ENCODE measurements at places on chromosomes 5 and 9. TPM values are rescaled to one million over a fixed set of nuclear protein-coding genes. Genes with fewer than 3 reads are reported as not detected.

PKD2L2 gene
- total RNA-seq, result not detected

DNA sequence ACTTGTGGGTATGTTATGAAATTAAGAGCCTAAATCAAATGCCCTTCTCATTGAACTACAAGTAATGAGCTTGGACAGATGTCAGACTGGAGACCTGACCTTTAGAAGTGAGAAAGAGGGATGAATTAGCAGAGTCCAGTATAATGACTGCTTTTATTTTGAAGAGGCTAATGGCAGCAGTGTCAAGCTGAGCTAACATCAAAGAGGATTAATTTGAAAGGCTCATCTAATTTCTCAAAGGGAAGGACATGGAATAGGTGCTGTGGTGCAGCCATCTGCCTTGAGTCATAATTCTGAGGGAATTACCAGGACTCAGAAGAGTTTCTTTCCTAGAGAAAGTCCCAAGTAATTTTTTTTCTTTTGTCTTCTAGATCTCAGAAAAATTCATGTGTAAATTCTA lies 57.6 kb downstream of the FAM81B start:
- DNase-seq, result no peak

- DNase-seq, result no peak
Observed at GRCh38 chr9:128191406-128192046, at the start of gene CIZ1. TSS of gene CIZ1 (minus strand) at chr9:128191572. CDS start at chr9:128190857, 715 bp downstream.

DAB2IP gene
- 5.3 TPM for total RNA-seq

DNA sequence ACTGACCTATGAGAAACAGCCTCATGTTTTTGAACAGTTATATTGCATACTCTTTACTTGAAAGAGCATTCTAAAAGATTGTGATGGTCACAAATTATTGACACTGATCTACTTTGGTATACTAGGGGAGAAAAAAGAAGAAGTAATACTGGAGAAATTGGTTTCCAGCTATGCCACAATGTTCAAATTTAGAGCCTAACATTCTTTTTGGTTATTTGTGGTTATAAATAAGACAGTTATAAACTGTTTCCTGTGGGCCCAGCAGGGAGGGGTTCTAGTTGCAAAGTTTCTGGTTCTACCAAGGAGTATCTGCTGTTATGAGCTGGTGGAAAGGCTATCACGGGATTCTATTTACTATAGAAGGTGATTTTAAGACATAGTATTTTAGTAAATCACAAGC lies 4.8 kb downstream of the CWC27 start:
- no peak for DNase-seq

NR5A1 gene
- not detected for total RNA-seq

ABL1 gene
- 20.0 TPM for total RNA-seq

DNA sequence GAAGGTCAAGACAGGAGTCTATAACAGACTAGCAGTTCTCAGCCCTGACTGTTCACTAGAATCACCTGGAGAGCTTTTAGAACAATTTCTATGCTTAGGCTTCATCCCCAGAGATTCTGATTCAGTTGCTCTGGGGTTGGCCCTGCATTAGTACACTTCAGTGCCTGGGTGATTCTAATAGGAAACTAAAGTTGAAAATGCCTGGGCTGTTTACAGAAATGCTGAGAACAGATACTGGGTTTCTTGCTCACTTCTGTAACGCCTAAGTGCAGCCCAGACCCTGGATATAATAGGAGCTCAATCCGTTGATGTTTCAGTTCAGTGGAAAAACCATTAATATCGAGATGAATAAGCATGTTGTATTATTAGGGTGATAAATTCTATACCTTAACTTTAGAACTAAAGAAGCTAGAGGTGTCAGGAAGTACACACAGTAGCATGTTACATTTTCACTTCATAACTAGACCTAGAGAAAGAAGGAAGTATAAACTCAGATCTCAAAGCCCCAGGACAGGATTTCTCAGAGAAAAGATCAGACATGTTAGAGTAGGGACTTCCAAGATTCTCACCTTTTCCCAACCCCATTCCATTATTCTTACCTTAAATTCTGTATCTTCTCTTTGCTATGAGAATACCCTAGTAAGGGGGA lies 20.4 kb downstream of the HAVCR2 start:
- DNase-seq, result no peak

DNA sequence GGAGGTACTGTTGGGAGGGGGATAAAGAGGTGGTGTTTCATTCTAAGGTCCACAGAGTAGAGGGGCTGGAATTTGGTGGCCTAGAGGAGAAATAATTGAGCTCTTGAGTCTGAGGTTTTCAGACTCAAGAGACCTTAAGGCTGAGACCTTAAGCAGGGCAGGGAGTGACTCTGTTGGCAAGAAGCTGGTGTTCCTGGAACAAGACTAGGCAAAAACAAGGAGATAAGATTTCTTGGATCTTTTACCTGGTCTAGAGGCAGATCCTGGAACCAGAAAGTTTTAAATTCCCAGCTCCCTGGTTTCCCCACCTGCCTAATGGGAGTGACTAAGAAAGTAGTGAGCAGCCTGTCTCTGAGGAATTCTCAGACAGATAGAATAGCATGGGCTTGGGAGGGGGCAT lies 4.1 kb upstream of the CCL21 start:
- DNase-seq, result no peak

GRCh38 chr9:14399756-14400657 lies 86.1 kb upstream of the NFIB start:
- no peak for DNase-seq

DNA sequence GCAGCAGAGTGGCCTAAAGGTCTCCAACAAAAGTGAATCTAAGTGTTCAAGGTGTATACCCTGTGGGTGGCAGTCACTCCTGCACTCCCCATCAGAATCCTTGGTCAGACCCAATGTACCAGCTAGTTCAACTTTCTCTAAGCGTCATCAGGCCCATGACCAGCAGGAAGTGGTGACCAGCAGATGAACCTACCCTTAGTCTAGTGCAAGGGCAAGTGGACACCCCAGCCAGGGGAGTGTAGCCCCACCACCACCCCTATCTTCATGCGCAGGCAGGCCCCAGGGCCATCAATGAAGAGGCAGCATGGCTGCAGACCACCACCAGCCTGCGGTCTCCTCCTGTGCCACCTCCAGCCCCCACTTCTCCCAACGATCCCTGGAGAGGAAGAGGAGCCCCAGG lies 213.1 kb downstream of the AGTPBP1 start:
- DNase-seq, result no peak

- no peak for DNase-seq
Observed at GRCh38 chr9:90271707-90272106, 370.9 kb downstream of the DIRAS2 start.

DNA sequence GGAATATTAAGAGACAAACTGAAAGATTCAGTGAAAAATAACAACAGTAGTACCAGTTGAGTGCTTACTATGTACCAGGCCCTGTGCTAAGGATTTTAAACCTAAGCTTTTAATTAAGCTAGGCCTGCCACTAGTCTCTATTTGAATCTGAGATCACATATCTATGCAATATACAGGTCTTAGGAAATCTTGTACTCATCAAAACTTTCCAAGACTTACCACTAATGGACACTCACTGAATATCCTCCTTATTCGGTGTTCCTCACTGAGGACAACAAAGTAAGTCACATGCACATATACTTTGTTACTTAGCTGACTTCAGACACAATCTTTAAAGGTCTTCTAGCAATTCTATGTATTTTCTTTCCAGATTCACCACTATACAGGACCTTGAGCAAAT lies 32.6 kb downstream of the DIAPH1 start:
- no peak for DNase-seq

SPATA31A7 gene
- total RNA-seq, result not detected

DNA sequence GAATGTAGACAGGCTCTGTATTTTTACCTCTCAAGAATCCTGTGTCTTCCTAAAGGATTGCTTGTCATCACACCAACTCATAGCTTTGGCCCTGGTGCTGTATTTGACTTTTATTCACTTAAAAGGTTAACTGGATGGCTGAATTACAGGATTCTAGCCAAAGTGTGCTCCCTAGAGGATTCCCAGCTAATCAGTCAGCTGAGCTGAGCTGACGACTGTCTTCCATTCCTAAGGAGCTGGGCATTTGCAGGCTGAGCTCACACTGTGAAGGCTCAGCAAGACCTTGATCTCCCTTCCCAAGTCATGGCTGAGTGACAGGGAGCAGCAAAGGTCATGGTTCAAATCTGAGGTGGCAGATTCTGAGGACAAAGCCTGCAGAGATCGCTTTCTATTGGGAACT lies 59.0 kb upstream of the PALM2AKAP2 start:
- no peak for DNase-seq

DAP gene
- 38.0 TPM for total RNA-seq

DNA sequence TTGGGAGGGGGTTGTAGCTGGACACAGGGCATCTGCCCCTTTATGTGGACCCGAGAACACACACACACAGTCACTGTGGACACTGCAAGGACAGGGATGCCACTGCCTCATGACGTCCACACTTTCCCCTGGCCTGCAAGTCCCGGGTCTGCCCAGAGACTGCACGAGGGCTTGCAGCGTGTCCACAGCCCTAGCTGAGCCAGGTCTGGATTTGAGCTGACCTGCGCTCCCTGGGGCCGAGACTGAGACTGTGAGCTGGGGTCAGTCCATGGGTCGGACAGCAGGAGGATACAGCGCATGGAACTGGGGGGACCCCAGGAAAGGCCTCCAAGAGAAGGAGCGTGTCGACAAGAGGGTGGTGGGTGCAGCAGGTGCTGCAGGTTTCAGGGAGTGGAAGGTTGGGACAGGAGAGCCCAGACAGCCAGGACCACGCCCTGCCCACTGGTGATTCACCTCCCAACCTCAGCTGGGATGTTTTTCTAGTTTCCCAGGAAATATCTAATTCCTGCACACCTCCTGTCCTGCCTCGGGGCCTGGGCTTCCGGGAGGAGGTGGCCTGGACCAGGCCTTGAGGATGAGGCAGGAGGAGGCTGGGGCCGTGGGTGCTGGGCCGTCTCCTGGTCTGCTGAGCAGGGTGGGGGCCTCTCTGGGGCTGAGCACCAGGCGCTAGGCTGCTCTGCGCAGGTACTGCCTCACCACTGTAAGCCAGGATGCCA lies 806 bp upstream of the RNF224 start:
- DNase-seq, result no peak

DNA sequence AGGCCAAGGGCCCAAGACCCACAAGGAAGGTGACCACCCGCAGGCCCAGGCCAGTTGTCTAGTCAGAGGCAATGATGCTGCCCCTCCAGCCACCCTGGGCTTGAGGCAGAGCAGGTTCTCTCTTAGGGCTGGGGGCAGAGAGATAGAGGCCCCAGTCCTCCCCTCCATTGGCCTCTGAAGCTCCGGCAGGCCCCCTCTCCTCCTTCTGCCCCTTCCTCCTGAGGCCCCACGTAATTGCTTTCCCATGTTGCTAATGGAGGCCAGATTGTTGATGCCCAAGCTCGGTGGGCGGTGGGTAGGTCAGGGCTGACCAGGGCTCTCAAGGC lies 26.6 kb upstream of the ENHO start:
- DNase-seq, result no peak

ZBTB34 gene
- total RNA-seq, result 2.6 TPM

GRCh38 chr9:136694163-136694871 lies 7.1 kb upstream of the AGPAT2 start:
- DNase-seq, result no peak

NRG2 gene
- 0.14 TPM for total RNA-seq

GRCh38 chr9:92543972-92544371 lies 8.2 kb upstream of the ECM2 start:
- no peak for DNase-seq

DNA sequence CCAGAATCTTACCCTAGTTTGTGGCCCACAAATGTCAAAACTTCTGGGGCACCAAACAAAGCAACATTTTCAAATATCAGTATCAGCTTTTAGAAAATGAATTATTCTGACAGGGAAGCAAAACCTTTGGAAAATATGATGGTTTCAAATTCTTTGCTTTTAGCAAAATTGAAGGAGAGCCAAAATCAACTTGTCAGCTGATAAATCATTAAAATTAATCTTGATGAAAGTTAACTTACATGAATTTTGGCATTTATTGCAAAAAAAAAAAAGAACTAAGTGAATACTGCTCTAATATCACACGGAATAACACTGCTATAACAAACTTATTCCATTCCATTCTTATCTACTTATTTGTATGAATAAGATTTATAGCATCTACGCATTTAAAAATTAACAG lies 158.1 kb upstream of the TARS1 start:
- no peak for DNase-seq

DNA sequence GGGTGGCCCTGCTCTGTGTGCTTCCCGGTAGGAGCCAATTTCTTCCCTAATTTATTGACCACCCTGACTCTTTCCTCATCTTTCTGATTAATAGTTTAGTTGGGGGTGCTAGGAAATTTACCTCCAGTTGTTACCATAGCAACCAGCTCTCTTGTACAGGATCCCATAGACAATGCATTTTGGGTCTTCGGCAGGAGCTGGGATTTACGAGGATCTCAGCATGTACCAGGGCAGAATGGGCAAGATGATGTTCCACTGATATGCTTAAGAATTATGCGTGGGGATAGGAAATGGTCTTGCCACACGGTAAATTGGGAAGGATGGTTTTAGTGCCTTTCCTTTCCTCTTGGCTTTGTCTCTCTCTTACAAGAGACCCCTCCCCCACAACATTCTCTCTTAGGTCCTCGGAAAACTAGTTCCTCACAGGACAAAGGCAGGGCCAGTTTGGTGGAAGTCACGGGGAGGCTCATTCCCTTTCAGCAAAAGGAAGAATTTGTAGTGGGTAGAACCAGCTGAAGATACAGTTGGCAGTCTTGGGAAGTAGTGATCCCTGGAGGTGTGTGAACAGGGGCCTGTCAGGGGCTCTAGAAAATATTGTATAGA lies 133.4 kb upstream of the SHB start:
- no peak for DNase-seq

GRCh38 chr5:110900829-110901228 lies 162.0 kb downstream of the SLC25A46 start:
- peak; percentile 69 for DNase-seq

GRCh38 chr5:37787742-37788141 lies 52.1 kb downstream of the GDNF start:
- DNase-seq, result no peak

WDR38 gene
- total RNA-seq, result not detected

DNA sequence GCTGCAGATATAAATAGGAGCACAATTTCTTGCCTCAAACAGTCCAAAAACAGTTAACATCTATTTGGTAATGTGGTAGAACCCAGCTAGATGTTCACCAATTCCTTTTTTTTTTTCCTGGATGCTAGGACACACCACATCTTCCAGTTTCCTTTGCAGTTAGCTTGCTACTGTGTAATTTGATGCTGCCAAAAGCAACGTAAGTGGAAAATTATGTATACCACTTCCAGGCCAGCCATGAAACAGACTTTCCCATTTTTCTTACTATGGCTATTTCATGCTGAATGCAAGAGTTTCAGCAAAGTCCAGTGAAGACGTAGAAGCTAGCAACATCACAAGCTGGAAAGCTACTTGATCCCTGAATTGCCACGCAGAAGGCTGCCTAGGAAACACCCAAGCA lies 667.2 kb downstream of the TLE1 start:
- no peak for DNase-seq

NME5 gene
- total RNA-seq, result 5.6 TPM

DNA sequence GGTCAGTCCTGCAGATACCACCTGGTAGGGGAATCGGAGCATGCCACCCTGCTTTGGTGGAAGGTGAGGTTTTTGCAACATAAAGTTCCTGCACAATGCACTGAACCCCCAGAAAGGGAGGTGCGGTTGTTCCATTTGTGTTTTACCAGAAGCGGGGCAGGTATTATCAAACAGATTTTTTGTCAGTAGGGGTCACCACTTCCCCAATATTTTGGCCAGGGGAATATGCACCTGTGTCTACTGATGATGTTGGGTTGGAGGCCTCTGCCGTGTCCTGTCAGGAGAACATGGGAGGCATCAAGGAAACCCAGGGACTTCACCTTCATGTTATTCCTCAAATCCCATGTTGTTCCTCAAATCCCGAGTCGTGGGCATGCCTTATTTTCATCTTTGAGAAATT lies 438.7 kb downstream of the NTRK2 start:
- no peak for DNase-seq
